Osteocyte (in vitro differentiated cells): ENCODE measurements at places on chromosomes 5 and 9. TPM values are rescaled to one million over a fixed set of nuclear protein-coding genes. Genes with fewer than 3 reads are reported as not detected.

DNA sequence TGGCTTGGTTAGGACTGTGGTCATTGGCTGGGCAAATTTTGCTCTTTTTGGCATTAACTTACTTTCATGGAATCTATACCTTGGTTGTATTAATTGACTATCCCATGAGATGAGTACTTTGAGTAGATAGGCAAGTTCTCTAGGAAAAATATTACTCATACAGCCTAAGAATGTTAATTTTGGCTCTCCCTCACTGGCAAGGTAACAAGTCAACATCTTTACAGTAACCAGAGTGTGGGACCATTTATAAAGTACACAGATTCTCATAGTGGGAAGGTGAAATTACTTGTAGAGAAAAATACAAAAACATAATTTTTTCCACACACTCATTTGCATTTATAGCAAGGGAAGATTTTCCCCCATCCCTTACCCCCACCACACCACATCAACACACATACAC is 154.6 kb upstream of the ZNF608 start:
- no peak for DNase-seq

- no peak overlapping the region for H3K4me3 ChIP-seq
- no peaks in the 10 kb centered on the region for H3K36me3 ChIP-seq
- no peak overlapping the region for H3K27ac ChIP-seq
- DNase-seq, result peak; percentile 81
- H3K4me1 ChIP-seq, result no peaks in the 10 kb centered on the region
- peaks cover 23% of the 10 kb centered on the region for H3K27me3 ChIP-seq
Measured at GRCh38 chr5:181044093-181044599, 4.1 kb downstream of the BTNL9 start.

SCGB3A2 gene
- not detected in 2 replicates for total RNA-seq

DNA sequence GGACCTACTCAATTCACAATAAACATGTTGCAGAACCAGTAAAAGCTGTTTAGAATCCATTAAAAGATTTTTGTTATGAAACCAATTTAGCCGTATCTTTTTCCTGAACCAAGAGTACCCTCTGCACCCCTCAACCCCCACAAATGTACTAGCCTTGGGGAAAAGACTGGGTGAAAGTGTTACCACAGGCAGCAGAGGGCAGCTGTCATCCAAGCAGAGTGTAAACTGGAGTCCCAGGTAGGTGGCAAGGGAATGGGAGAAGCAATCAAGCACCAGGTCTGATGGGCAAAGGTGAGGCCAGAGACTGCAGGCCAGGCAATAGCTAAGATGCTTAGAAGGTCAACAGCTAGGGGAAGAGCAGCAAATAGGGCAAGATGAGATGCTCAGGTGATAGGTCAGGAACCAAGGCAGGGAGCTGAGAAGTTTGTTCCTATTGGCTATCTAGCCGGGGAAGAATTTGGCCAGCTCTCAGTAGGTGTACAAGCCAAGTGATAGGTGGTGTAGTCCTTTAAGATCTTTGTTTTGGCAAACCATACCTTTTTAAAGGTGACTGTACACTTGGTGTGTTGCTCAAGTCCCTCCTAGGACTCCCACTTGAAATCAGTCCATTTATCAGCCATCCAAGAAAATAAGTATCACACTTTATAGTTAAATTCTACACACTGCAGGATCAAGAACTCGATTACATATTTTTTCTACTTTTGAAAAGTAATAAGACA is 77.8 kb upstream of the CCDC112 start:
- H3K36me3 ChIP-seq, result no peaks in the 10 kb centered on the region
- H3K27ac ChIP-seq, result no peak overlapping the region
- no peak overlapping the region for H3K4me3 ChIP-seq
- peaks cover 8% of the 10 kb centered on the region for H3K4me1 ChIP-seq

FOXD4L4 gene
- not detected in 2 replicates for total RNA-seq

CDH9 gene
- not detected in 2 replicates for total RNA-seq

RABEPK gene
- 20.2 and 20.7 TPM in 2 replicates for total RNA-seq

FGF18 gene
- 5.9 and 6.0 TPM in 2 replicates for total RNA-seq

RAB3C gene
- not detected in 2 replicates for total RNA-seq

DNA sequence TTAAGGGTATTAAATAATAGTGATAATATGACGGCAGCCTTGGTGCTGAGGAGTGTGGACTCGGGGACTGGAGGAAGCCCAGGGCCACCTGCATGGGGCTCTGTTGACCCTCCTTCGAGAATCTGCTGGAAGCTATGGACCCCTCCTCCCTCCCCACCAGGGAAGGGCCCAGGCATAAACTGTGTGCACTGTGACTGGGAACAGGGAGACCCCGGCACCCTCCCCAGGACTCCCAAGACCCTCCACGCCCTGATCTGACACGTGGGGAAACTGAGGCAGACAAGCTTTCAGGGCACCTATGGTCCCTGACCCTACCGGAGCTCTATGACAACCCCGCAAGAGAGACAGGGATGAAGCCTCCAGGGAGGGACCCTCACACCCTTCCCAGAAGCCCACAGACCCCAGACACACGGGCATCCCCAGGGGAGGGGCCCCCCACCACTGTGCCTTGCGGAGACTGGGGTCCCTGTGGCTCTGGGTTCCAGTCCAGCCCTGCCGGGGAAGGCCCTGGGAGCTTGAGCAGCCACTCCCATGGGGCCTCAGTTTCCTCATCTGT is 6.5 kb upstream of the EGFL7 start:
- no peaks in the 10 kb centered on the region for H3K36me3 ChIP-seq
- H3K27ac ChIP-seq, result no peak overlapping the region
- peaks cover 2% of the 10 kb centered on the region for H3K27me3 ChIP-seq
- no peak for DNase-seq
- H3K4me3 ChIP-seq, result no peak overlapping the region

DNA sequence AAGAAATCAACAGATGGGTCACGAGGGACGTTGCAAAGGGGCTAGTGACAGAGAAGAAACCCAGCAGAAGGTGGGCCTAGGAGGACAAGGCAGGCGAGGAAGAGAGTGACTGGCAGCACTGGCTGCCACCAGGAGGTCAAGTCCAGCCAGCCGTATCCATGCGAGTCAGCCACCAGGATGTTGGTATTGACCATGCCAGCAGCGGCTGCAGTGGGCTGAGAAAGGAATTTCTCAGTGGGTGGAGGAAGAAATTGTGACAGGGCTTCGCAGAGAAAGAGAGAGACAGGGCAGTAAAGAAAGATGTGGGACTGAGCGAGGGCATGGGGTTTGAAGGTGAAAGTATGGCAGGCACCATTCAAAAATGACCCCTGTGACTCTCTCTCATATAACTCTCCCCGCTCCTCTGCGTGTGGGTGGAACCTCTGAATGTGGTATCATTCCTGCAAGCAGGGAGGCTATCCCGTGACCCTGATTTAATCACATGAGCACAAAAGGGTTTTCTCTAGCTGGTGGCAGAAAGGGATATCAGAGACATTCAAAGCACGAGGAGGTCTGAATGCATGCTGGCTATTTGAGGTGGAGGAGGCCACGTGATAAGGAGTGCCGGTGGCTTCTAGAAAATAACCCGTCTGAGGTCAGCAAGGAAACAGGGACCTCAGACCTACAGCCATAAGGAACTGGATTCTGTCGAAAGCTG is 45.4 kb upstream of the FBXW11 start:
- DNase-seq, result no peak
- peaks cover 10% of the 10 kb centered on the region for H3K4me1 ChIP-seq
- no peaks in the 10 kb centered on the region for H3K27me3 ChIP-seq
- H3K4me3 ChIP-seq, result no peak overlapping the region

DNA sequence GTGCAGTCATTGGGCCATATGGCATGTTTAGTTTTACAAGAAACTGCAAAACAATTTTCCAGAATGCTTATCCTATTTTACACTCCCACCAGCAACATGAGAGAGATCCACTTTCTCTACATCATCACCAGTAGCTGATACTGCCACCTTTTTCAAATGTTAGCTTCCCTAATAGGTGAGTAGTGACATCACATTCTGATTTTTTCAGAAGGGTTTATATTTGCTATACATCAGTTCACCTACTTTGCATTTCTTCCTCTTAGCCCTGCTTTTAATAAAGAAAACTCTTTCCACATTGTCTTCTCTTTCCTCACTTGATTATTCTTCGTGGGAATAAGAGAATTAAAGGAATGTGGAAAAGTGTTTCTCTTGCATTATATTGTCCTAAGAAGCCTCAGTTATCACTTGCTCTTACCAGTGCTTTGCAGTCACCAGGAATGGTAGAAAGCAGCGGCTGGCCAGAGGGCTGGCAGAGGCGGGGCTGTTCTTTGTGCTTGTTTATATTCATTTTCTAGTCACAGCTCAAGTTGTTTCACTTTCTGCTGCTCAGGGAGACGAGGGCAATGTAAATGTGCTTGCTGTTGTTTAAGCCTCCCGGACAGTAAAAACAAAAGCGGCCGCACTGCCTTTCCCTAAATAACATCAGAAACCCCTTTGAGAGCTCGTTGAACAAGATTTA is 164.8 kb downstream of the HSD17B3 start:
- peak overlapping the region; percentile 46 for H3K4me3 ChIP-seq
- no peaks in the 10 kb centered on the region for H3K36me3 ChIP-seq
- H3K27ac ChIP-seq, result peak overlapping the region; percentile 96

ENTPD8 gene
- 0.16 and 0.24 TPM in 2 replicates for total RNA-seq

RASEF gene
- total RNA-seq, result not detected in 2 replicates

- no peak overlapping the region for H3K4me3 ChIP-seq
- H3K27ac ChIP-seq, result no peak overlapping the region
- peaks cover 8% of the 10 kb centered on the region for H3K27me3 ChIP-seq
- no peaks in the 10 kb centered on the region for H3K36me3 ChIP-seq
- DNase-seq, result no peak
Measured at GRCh38 chr5:67379753-67380152, 183.2 kb upstream of the CD180 start.

ANKHD1 gene
- total RNA-seq, result 80.8 and 82.3 TPM in 2 replicates

DNA sequence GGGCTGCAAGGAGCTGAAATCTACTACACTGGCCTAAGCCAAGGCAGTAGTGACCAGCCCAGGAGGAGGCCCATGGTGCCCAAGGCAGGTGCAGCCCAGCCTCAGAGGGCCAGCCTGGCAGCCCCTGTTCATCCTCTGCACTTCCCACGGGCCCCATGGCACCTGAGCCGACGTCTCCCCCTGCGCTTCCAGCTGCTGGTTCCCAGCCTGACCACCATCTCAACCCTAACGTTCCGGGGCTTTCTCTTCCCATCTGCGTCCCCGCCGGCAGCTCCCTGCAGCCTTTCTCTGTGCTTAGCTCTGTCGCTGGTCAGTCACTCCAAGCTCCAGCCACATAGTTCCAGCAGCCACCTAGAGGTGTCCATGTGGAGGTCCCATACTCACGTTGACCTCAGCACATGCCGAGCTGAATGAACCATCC is 105.5 kb upstream of the LMX1B start:
- no peaks in the 10 kb centered on the region for H3K36me3 ChIP-seq
- peaks cover 7% of the 10 kb centered on the region for H3K27me3 ChIP-seq
- DNase-seq, result no peak
- H3K27ac ChIP-seq, result no peak overlapping the region
- no peak overlapping the region for H3K4me3 ChIP-seq
- peaks cover 8% of the 10 kb centered on the region for H3K4me1 ChIP-seq

GRCh38 chr5:148998174-148998797 is 64.6 kb downstream of the SH3TC2 start:
- H3K4me1 ChIP-seq, result peaks cover 66% of the 10 kb centered on the region
- no peak overlapping the region for H3K27ac ChIP-seq
- H3K4me3 ChIP-seq, result no peak overlapping the region
- H3K36me3 ChIP-seq, result no peaks in the 10 kb centered on the region

SPINK13 gene
- not detected in 2 replicates for total RNA-seq

DNA sequence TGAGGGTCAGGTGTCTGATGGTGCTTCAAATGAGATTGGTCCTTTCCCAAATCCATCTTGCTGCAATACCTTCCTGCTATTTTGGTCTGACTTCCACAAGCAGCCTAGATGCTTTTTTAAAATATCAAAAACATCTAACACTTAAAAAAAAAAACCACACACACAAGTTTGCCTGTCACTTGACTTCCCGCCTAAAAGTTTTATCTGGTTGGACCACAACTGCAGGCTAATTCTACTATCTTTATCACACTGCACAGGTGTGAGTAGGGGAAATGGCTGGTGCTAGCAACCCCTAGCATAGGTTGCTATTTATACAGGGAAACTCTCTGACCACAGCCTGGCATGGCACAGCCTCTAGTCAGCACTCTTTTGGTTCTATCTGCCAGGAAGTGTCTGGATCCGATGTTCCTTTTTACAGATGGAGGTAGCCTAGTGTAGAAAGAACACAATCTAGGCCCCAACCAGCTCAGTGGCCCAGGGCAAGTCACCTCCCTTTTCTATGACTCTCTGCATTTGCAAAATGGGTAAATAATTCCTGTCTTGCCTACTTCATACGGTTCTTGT is at the start of gene HEMGN:
TSS of gene HEMGN (minus strand) at position 92 of the 564 bp plus-strand sequence. CDS start at position 56, 36 bp downstream.
- no peak for DNase-seq
- H3K27ac ChIP-seq, result no peak within 1 kb of the TSS
- peaks cover 79% of the 10 kb centered on the region for H3K27me3 ChIP-seq
- no peaks in the 10 kb centered on the region for H3K4me1 ChIP-seq

DNA sequence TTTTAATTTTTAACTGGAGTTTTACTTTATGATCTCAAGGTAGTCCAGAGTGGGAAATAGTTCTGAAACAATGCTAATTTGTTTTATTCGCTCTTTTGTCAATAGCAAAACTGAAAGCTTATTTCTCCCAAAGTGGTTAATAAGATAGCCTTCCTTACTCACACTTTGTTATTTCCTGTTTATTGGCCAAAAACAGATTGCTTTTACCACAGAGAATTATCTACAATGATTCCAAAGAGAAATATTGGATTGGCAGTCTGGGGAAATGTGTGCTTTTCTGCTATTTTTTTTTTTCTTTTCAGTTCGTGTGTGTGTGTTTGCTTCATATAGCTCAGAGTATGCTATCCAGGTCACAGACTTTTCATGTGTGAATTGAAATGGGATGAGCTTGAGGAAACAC is 756.7 kb upstream of the RGMB start:
- DNase-seq, result no peak
- H3K4me1 ChIP-seq, result peaks cover 3% of the 10 kb centered on the region
- no peaks in the 10 kb centered on the region for H3K36me3 ChIP-seq
- H3K27ac ChIP-seq, result no peak overlapping the region
- no peak overlapping the region for H3K4me3 ChIP-seq

DNA sequence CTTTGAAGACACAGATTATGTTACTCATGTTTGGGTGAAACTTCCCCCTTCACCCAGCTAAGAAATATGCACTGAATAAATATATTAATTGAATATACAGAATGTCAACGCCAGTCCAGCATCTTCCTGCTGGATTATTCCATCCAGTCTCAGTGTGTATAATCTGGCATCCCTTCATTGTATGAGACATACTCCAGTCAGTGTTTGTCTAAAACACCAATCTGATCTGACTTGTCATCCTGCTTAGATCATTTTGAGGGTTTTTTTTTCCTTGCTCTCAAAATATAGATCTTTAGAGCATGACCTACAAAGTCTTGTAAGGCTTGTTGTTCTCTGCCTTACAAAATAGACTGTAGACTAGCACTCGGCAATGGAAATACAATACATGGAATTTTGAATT is 195.1 kb downstream of the SMARCA2 start:
- no peak for DNase-seq
- no peaks in the 10 kb centered on the region for H3K27me3 ChIP-seq
- no peaks in the 10 kb centered on the region for H3K36me3 ChIP-seq
- no peak overlapping the region for H3K27ac ChIP-seq
- H3K4me3 ChIP-seq, result no peak overlapping the region
- peaks cover 10% of the 10 kb centered on the region for H3K4me1 ChIP-seq

BAAT gene
- 0.13 TPM in 1 of 2 replicates, not detected in the other for total RNA-seq

- H3K4me3 ChIP-seq, result no peak overlapping the region
- no peak overlapping the region for H3K27ac ChIP-seq
- no peak for DNase-seq
- peaks cover 10% of the 10 kb centered on the region for H3K27me3 ChIP-seq
Measured at GRCh38 chr5:151633892-151634291, 42.8 kb upstream of the FAT2 start.

PRUNE2 gene
- total RNA-seq, result 1.0 and 1.3 TPM in 2 replicates
